ENCODE measurements at places on chromosomes 3 and 15.

- DNase-seq: no peak
Measured at GRCh38 chr3:173838644-173839043, 441.1 kb downstream of the NLGN1 start.

- DNase-seq: no peak
Measured at GRCh38 chr3:121979734-121980449, 42.2 kb downstream of the ILDR1 start.

- no peak for DNase-seq
Measured at GRCh38 chr3:58667704-58668103, 1.1 kb upstream of the FAM3D start.

- no peak for DNase-seq
Measured at GRCh38 chr3:15271785-15272381, 60.5 kb downstream of the SH3BP5 start.

DNA sequence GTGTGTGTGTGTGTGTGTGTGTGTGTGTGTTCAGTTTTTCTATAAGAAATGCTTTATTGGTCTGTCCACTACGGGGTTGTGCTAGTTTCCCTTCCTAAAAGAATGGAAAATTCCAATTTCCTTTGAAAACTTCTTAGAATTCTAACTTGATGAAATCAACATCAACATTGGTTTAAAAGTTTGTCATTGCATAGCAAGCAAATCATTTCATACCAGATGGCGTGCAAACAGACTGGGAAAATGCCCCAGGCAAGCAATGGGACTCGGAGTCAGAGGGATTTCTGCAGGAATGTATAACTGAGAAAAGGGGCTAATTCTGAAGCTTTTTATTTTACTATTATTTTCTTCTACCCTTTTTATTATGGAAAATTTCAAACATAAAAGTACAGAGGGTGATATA, 13.1 kb upstream of the DYNC1LI1 start:
- DNase-seq: no peak

DNA sequence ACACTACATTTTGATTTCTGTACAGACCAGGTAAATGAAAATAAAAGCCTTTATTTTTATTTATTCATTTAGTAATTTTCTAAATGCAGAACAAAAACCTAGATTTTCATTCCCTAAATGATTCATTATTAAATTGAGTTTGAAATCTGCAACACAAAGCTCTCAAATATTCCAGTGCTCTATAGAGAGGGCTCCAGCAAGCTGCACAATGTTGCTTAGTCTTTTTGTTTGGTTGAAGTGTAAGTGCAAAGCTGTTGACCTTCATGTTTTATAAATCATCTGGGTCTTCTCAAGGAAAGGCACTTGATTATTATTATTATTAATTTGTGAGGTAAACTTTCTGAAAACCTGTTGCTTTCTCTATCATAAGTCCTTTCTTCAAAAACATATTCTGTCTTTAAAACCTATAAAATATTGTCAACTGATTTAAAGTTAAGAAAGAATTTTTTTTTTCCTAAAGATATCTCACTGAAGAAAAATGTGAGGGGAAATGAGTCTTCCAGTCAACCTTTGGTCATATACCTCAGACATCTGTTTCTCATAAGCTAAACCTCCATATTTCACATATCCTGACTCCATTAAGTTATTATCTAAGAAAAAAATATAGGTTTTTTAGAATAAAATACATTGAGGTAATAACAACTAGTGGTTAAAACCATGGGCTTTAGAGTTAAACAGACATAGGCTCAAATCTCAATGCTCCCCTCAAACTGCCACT, 100.7 kb downstream of the ZIC4 start:
- DNase-seq: no peak

- DNase-seq: no peak
Measured at GRCh38 chr3:76369170-76369569, 583.8 kb upstream of the ZNF717 start.

GRCh38 chr15:38941399-38941953, 376.9 kb upstream of the RASGRP1 start:
- DNase-seq: no peak

DNA sequence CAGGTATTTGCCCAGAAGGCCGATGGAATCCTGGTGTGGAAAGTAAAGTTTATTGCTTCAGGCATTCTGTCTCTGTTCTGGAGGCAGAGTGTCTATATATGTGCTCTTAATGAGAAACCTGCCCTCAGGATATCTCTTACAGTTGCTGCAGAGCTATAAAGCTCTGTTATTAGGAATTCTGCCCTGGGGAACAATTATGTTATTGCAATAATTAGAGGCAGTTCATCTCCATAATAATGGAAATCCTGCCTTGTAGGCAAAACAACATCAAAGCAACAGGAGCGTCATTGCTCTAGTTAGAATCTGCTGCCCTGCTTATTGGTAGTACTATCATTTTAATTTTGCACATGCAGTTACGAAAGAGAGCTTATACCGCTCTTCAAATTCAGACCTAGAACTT, 175.6 kb downstream of the IL5RA start:
- no peak for DNase-seq

- no peak for DNase-seq
Measured at GRCh38 chr15:83692746-83693581, 39.0 kb downstream of the ADAMTSL3 start.

DNA sequence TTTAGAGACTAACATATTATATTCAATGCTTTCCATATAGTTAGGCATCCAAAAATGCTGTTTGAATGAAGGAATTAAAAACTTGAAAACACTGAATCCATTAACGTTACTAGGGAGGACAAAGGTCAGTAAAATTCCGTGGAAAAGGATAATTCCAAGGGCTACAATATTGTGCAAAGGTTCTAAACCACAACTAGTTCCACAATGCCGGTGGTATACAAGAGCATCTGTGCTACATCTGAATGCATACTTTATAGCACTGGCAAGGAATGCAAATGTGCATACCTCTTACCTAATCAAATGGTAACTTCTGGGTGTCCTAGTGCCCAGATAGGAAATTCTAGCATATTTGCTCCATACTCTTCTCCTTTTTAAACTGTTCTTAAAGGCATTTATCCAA, 2.2 kb downstream of the ICE2 start:
- DNase-seq: no peak

DNA sequence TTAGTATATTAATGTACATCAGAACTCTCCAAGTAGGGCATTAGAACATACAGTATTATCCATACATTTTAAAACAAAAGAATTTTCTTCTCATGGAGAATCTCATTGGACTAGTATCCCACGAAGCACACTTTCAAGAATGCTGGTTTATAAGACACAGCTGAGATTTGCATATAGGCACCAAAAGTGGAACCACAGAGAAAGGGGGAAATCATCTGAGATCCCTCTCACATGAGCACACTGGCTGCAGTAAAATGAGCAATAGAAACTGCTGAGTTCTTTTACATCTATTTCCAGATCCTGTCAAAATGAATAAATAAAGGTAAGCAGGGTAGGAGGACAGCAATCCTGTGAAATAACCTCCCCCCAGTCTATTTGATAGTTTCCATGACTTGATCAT, 665.3 kb downstream of the FHIT start:
- no peak for DNase-seq

DNA sequence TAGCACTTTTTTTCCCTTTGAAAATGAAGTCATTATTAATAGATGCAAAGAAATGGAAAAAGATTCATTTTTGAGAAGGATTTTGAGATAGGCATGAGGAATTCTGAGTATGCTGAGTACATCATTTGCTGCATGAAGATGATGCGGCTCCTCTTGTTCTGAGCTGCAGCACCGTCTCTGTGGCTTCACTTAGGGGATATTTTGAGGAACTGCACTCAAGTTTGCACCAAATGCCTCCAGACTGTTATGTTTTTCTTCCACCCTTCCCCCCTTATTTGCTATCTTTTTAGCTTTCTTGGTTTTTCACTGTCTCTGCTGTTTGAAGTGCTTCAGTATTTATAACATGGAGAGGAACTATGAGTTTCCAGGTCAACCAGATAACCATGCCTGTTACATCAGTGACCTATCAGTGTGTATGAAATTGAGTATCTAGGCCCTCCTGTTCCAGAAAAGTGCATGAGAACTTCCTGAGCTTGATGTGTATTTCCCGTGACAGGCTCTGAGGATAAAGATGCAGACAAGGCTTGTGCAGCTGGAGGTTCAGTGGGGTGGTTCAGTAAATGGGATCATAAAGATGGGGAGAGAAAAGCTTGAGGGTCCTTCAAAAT, 128.7 kb downstream of the PDCD6IP start:
- DNase-seq: no peak
